IMR-90 (cell line): ENCODE measurements at places on chromosomes 5 and 9. TPM values are rescaled to one million over a fixed set of nuclear protein-coding genes. Genes with fewer than 3 reads are reported as not detected.

DNA sequence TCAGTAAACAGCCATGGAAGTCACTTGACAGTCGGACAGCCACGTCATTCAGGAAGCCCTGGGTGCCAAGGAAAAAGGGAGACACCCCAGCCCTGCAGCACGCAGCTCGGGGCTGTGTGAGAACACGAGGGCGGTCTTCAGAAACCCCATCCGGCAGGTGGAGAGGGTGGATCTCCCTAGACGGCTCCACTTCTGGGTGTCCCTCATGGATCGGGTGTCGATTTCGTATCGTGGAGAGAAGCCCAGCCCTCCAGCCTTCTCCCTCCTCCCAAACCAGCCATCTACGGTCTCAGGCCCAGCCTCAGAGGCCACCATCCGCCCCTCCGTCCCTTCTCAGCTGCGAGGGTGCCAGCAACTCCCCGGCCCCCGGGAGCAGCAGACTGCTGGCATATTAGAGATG lies 65.5 kb upstream of the BARHL1 start:
- no peak for DNase-seq

- no peak for DNase-seq
Observed at GRCh38 chr9:26271495-26272122, 593.4 kb upstream of the TUSC1 start.

DNA sequence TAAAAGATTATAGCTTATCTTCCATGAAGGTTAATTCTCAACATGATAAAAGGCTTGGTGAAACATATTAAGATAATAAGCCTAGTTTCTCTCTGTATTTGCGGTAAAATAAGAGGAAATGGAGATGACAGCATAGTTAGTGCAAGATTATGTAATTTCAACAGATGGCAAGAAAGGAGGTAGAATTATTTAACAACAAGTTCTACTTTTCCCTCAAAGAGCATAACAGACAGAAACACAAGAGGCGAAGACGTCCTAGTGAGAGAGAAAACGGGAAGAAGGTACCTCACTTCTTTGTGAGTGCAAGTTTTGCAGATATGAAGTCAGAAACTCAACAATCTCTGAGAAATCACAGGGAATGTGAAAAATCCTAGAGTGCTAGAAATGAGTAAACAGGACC lies 144.8 kb upstream of the ADCY2 start:
- no peak for DNase-seq

LCN1 gene
- not detected in 2 replicates for total RNA-seq

SLC1A3 gene
- total RNA-seq, result 0.56 and 1.3 TPM in 2 replicates

DNA sequence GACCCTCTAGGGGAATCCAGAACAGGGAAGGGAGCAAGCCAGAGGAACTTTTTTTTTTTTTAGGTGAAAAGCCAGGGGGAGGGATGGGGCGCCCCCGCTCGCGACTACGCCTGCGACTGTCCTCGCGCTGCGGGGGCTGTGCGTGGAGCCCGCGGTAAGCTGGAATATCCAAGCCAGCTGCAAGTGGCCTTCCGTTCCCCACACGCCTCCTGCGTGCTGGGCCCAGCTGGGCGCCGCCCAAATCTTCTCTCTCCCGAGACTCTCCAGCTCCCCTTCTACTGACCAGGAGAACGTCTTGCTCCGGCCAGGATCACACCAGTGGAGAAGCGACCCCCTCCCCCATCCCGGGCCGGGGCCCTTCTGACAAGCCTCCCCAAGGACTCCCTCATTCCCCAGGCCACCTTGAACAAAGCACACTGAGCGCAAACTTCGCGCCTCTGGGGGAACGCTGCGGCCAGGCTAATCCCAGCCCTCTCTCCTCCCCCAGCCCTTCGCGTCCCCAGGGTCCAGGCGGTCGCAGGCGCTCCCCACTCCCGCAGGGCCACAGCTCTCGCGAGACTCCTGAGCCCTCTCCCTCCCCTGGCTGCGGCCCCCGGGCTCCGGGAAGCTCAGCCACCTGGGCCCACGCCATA lies 6.6 kb downstream of the BARX1 start:
- DNase-seq, result no peak
